AG04450 (cell line): ENCODE measurements at places on chromosomes 12 and 14. TPM values are rescaled to one million over a fixed set of nuclear protein-coding genes. Genes with fewer than 3 reads are reported as not detected.

Gene KRT82
- not detected in 2 replicates for polyA plus RNA-seq

Gene TNS2
- polyA plus RNA-seq: 23.1 and 31.0 TPM in 2 replicates

Gene OLR1
- 13.0 and 15.3 TPM in 2 replicates for polyA plus RNA-seq

Gene TSPAN11
- polyA plus RNA-seq: 0.37 and 0.78 TPM in 2 replicates

Gene KRT3
- polyA plus RNA-seq: not detected in 2 replicates

Gene MORN3
- polyA plus RNA-seq: 0.35 and 0.78 TPM in 2 replicates

Gene ANKRD33
- polyA plus RNA-seq: not detected in 2 replicates

Gene GYS2
- not detected in 2 replicates for polyA plus RNA-seq

Gene NANOG
- 0.01 TPM in 1 of 2 replicates, not detected in the other for polyA plus RNA-seq

Gene ENDOU
- polyA plus RNA-seq: 0.07 and 0.10 TPM in 2 replicates

Gene PEX5
- polyA plus RNA-seq: 13.8 and 15.5 TPM in 2 replicates

Gene SLC4A8
- 6.6 and 6.9 TPM in 2 replicates for polyA plus RNA-seq

Gene OR10A7
- polyA plus RNA-seq: not detected in 2 replicates

Gene SLC24A4
- polyA plus RNA-seq: not detected in 2 replicates

Gene TSPAN9
- 68.0 and 72.7 TPM in 2 replicates for polyA plus RNA-seq

Gene NKX2-1
- polyA plus RNA-seq: not detected in 2 replicates

Gene LAG3
- polyA plus RNA-seq: 0.11 and 0.33 TPM in 2 replicates

Gene SAMD4A
- polyA plus RNA-seq: 12.7 and 21.0 TPM in 2 replicates

Gene KRT2
- polyA plus RNA-seq: not detected in 2 replicates

Gene KCNMB4
- polyA plus RNA-seq: 0.14 and 0.17 TPM in 2 replicates

Gene GRIN2B
- polyA plus RNA-seq: not detected in 2 replicates

Gene CEBPE
- not detected in 2 replicates for polyA plus RNA-seq

Gene RFX4
- not detected in 2 replicates for polyA plus RNA-seq

Gene CMTM5
- 0.37 and 0.47 TPM in 2 replicates for polyA plus RNA-seq
